Fibroblast of mammary gland (primary cell): ENCODE measurements at places on chromosomes 5 and 9.

DNA sequence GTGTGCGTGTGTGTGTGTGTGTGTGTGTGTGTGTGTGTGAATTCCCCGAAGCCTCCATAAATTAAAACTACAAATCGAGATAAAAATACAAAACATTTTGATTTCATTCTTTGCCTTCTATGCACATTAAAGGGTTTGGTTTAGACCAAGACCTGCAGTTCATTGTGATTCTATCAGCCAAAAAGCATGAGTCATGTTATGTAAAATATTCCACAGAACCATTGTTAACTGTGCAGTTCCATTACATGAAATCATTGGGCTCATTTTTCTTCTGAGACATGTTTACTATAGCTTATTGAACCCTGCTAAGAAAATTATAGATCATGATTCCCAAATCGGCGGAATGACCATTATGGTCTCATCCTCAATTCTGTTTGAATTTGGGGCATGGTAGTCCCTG lies 11.7 kb downstream of the CAVIN4 start:
- DNase-seq, result peak; percentile 54

GRCh38 chr5:132003170-132003744 lies 8.2 kb downstream of the ACSL6 start:
- no peak for DNase-seq

DNA sequence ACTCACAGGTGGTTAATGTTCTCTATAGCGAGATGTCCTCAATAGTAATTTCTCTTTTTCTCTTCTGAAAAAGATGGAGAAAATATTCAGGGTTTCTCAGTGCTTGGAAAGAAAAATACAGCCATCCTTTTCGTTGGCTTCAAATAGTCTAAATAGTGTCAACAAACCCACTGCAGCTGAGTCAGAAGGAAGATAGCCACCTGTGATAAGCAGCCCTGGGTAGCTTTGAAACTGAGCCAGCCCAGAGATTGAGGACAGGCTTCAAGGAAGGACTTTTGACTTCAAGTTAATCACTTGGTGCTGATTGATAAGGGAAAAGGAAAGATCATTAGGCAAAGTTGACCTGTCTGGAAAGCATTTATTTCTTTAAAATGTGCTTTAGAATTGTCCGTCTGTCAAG lies 78.7 kb upstream of the TYRP1 start:
- DNase-seq, result no peak

- peak; percentile 90 for DNase-seq
Measured at GRCh38 chr5:132495667-132496190, 5.2 kb upstream of the IRF1 start.

- no peak for DNase-seq
Measured at GRCh38 chr9:73357607-73358006, 205.9 kb downstream of the ANXA1 start.
